ENCODE measurements at places on chromosomes 2 and 18.

DNA sequence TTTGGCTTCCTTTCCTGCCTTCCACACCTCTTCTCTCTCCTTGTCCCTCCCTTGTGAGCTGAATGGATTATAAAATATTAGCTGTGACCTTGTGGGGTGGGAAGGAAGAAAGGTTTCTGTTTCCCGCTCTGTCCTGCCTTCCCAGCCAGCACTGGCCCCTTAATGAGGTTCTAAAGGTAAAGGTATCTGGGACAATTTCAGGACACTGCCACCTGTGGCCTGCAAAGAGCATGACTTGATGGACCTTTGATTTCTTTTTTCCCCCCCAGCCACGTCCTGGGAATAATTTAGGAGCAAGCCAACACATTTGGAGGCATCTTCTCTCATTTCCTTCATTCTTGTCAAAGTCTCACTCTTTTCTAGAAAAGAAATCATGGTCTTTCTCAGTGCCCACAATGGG is 246.7 kb upstream of the EPAS1 start:
- DNase-seq: no peak

- no peak for DNase-seq
Observed at GRCh38 chr2:84792856-84793522, 87.9 kb downstream of the TRABD2A start.

DNA sequence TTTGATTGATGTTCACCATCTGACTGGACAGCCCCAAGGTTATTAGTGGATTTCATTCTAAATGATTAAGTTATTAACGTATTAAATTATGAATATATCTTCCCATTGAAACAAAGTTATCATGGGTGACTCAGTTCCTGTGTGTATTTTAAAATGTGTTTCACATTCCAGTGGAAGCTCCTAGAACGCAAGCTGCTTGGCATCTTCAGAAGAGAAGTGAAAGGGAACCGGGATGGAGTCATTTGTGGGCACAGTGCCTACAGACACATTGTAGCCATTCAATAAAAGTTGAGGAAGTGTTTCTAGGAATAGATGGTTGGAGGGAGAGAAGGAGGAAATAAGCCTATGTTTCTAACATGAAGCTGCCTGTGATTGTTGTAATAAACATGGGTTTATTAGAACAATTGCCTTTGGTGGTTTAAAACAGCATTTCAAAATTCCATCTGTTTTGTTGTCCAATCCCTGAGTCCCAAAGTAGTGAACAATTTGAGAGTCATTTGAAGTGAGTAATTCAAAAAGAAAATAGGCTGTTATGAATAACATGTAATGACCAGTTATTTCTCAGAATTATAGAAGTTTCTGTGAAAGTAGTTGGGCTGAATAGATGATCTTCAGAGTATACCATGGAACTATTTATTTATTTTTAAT is 143.5 kb downstream of the PKP4 start:
- DNase-seq: no peak

DNA sequence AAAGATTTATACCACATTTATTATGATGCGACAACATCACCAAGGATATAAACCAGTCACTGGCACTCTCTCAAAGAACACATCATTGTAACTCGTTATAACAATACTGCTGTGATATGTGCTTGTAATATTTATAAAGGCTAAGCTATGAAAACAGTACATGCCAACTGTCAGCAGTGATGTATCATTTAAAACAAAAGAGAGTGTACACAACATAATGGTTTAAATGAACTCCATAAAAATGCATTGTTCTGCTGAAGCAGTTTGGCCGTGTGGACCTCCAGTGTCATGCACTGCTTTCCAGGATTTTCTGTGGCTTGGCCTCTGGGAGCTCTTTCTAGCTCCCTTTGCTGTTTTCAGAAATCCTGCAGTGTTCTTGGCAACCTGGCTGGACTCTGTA is 215.6 kb downstream of the MTX2 start:
- DNase-seq: no peak

DNA sequence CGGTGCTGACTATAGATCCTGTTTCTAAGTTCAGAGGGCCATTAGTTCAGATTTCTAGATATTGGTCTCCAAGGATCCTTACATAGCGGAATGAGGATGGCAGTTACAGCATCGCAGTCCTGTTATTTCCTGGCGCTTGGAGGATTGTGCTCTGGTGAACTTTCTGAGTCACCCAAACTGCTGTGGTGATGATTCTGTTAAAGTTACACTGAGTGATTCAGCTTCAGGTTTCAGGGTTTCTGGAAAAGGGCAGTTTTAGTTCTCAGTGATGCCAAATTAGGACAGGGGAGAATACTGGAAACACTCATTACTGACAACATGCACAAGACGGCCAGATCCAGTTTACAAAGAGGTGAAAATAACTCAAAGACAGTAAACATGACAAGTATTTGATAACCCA is 52.1 kb upstream of the ANKRD62 start:
- DNase-seq: no peak

DNA sequence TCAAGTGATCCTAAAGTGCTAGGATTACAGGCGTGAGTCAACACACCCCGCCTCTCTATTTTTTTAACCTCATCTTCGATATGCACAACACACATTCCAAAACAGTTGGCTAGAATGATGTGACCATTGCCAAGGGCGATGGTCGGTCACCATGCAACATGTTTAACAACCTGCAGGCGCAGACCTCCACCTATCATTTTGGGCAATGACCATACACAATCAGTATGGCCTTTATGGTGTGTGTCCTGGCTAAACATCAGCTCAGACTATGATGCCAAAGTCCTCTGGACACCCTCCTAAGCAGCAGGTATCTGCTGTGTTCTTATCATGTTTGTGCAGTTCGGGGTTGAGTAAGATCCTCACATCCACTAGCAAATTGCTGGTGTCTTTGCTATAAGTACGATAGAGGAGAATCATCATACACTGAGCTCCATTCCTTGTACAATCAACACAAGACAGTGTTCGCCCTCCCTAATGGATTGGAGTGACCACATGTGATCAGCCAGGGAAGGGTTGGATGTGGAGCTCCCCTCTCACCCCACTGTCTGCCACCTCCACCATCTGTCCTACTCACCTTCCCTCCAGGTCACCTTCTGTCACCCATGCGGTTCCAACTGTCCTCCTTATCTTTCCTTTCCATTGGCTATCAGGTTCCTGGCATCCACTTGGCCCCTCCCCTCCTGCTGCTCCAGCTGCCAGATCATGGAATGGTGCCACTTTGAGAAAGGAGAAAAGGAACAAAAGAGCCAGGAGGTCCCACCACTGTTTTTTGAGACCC is 7.9 kb upstream of the RNF152 start:
- no peak for DNase-seq

GRCh38 chr2:211093743-211094303 is 537.4 kb downstream of the CPS1 start:
- DNase-seq: no peak

- DNase-seq: no peak
Observed at GRCh38 chr2:29749041-29749440, 172.3 kb downstream of the ALK start.

DNA sequence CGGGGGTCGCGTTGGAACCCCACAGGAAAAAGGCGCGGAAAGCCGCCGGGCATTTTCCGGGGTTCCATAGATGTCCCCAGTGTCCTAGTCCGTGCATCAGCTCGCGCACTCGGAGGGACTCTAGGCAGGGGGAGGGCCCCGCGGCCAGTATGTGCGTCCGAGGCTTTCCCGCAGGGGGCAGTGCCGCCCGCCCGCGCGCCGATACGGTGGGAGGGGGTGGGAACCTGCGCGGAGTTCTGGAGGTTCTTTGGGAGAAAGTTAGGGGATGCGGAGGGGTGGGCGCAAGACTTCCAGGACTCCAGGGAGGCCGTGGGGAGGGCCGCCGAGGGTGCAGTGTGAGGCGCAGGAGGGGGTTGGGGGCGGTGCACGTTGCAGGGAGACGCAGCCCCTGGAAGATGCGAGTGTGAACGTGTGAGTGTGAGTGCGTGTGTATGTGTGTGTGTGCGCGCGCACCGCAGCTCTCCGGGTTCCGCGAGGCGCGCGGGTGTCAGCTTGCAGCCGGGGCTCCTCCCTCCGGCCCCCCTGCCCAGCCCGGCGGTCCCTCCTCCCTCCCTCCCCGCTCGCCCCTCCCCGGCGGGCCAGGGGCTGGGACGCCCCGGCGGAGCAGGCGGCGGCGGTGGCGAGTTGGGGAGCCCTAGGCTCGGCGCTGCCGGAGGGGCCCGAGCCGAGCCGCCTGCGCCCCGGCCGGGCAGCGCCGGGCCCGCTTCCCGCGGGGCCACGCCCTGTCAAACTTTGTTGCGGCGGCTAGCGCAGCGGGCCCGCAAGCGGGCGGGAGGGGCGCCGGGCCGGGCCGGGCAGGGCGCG is at the start of gene TCF7L1:
Gene TCF7L1 (plus strand): TSS at position 559 of the 804 bp plus-strand sequence. CDS start 293 bp downstream, outside the sequence.
- DNase-seq: peak; percentile 85

- DNase-seq: no peak
Observed at GRCh38 chr2:106270471-106270891, 76.4 kb upstream of the UXS1 start.

DNA sequence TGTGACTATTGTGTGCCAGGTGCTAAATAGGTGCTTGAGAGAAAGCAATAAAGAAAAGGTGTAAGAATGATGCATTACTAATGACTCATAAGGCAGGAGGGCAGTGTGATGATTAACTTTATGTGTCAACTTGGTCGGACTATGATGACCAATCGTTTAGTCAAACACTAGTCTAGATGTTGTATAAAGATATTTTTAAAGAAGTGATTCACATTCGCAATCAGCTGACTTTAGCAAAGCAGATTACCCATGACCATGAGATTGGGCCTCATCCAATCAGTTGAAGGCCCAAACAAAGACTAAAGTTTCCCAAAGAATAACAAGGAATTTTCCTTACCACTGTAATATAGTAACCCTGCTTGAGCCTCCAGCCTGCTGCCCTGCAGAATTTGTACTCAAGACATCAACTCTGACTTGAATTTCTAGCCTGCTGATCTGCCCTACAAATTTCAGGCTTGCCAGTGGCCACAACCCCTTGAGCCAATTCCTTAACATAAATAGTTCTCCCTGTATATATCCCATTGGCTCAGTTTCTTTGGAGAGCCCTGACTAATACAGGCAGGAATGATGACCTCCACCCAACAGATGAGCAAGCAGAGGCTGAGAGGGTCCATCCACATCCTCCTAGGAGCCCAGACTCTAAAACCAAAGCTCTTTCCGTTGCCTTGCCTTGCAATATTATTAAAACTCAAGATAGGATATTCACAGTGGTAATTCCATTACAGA is 132.6 kb downstream of the ACTR3 start:
- DNase-seq: no peak

GRCh38 chr18:41917181-41917580 is 37.9 kb upstream of the PIK3C3 start:
- no peak for DNase-seq

- no peak for DNase-seq
Observed at GRCh38 chr18:74506448-74507084, 10.4 kb downstream of the CNDP2 start.

- DNase-seq: no peak
Observed at GRCh38 chr2:217978536-217979150, 24.2 kb downstream of the TNS1 start.

GRCh38 chr2:201220102-201220570 is 37.2 kb downstream of the CASP10 start:
- DNase-seq: peak; percentile 90

GRCh38 chr18:50410894-50411293 is 36.0 kb downstream of the SKA1 start:
- no peak for DNase-seq

DNA sequence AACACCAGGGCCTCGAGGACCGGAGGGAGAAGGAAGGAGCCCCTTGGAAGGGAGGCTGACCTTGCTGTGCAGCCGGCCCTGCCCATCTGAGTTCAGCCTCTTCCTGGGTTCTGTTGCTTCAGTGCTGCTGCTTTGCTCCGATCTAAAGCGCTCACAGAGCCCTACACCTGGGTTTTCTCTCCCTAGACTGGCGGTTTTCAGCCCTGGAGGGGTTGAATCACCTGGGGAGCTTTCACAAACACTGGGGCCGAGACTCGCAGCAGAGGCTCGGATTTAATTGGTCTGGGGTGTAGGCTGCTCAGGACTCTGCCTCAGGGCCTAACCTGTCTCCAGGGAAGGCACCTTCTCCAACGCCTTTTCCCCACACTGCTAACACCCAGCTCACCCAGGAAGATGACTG is 40.9 kb upstream of the SMAD7 start:
- DNase-seq: no peak

DNA sequence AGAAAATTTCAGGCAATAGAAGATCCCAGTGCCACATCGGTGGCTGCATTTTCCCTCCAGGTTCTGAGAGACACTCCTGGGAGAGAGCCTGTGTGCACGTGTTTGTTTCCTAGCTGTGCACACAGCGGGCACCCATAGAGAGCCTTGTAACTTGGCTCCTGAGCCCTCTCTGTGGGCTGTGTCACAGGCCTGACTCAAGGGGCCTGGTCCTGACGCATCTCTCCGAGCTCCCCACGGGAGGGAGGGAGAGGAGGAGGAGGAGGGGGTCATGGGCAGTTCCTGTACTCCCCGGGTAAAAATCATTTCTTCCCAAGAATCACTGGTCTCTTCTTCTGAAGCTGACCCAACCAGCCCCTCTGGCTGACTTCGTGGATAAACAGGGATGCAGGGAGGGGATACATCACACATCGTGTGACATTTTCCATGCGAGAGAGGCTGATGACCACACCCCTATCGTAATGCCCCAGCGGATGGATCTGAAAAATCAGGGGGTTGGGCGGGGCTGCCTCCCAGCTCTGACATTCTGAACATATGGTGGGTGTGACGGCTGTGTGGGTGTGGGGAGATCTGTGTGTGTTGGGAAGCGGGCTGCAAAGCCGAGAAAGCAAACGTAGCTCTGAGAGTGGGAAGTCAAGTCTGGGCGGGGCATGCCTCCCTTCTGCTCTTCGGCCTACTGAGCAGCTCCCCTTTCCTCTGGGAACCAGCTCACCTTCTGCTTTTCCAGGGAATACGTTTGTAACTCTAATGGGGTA is 308.3 kb upstream of the HS6ST1 start:
- DNase-seq: no peak

DNA sequence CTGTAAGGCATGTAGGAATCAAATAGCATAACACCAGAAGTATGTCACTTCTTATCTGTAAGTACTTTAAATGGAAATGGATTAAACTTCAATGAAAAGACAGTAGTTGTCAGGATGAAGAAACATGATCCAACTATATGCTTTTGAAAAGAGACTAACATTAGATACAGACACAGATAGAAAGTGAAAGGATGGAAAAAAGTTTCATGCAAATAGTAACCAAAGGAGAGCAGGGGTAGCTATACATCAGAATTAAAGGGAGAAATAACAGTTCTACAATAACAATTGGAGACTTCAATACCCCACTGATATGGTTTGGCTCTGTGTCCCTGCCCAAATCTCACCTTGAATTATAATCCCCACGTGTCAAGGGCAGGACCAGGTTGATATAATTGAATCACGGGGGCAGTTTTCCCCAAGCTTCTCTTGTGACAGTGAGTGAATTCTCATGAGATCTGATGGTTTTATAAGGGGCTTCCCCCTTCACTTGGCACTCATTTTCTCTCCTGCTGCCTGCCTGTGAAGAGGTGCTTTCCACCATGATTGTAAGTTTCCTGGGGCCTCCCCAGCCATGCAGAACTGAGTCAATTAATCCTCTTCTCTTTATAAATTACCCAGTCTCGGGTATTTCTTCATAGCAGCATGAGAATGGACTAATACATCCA is 205.4 kb upstream of the CDH2 start:
- DNase-seq: no peak
